CD4-positive, alpha-beta memory T cell (primary cell): ENCODE measurements at places on chromosomes 7 and 10.

DNA sequence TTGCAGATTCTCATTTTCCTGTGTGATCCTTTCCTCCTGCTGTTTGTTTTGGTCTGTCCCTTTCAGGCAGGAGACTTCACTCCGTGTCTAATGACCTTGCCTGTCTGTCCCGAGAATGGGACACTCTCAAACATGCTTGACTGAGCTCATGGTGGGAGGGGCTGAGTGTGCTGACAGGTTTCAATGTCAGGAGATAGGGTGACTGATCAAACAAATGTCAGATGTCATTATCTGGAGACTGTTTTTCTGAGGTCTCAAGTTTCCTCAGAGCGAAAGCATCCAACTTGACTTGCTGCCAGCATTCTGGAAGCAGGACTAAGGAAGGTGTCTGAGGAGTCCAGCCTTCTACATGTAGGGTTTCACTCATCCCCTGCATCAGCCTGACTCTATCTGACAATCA lies 228.8 kb upstream of the KIAA1217 start:
- DNase-seq, result no peak

- no peak for DNase-seq
Measured at GRCh38 chr7:29352041-29352440, 157.5 kb downstream of the CHN2 start.

- no peak for DNase-seq
Measured at GRCh38 chr7:51255536-51256208, 60.9 kb downstream of the COBL start.

GRCh38 chr7:77529279-77529678 lies 7.8 kb upstream of the PTPN12 start:
- no peak for DNase-seq

DNA sequence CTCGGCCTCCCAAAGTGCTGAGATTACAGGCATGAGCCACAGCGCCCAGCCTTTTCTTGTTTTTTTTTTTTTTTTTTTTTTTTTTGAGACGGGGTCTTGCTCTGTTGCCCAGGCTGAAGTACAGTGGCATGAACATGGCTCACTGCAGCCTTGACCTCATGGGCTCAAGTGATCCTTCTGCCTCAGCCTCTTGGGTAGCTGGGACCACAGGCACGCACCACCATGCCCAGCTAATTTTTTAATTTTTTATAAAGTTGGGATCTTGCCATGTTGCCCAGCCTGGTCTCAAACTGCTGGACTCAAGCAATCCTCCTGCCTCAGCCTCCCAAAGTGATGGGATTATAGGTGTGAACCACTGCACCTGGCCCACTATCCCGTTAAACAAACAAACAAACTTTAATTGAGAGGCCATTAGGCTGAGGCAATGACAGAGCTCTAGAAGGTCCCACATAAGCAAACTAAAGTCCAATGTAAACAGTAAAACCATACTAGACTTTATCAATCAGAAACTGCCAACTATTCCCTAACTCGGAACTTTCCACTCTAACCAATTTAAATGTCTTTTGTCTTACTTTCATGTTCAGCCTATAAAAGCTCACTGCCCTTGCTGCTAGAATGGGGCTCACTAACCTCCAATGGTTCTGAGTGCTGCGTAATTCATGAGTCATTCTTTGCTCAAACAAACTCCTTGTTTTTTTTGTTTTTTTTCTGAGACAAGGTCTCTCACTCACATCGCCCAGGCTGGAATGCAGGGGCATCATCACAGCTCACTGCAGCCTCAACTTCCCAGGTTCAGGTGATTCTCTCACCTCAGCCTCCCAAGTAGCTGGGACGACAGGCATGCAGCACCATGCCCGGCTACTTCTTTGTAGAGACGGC lies 1.9 kb downstream of the DHX32 start:
- DNase-seq, result no peak

- DNase-seq, result no peak
Measured at GRCh38 chr10:131854579-131855335, 46.1 kb upstream of the PPP2R2D start.

- DNase-seq, result no peak
Measured at GRCh38 chr7:96645084-96645483, 64.6 kb downstream of the SEM1 start.

DNA sequence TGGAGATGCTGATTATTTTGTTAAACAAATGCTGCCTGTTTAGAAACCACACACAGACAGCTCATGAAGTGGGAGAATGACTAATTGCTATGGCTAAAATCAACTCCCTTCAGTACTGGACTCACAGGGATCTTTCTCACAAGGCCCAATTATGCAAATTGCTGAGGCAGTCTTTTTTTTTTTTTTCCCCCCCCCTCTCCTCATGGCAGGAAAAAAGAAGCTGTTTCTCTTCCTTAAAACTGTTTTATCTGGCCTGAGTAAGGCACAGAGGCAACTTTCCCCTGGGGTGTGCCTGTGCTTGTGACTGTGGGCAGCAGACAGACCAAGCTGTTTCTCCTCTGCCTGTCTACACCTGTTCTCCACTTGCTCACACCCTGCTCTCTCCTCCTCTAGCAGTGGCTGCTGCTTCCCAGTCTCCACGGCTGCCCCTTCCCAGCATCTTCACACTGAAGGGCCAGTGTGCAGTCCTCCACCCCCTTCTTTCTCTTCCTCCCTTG lies 65.4 kb upstream of the STEAP1B start:
- DNase-seq, result no peak

- no peak for DNase-seq
Measured at GRCh38 chr10:127872871-127873600, 19.7 kb downstream of the CLRN3 start.

GRCh38 chr10:110263164-110263563 lies 41.6 kb downstream of the SMNDC1 start:
- DNase-seq, result no peak

GRCh38 chr10:48523212-48523819 lies 81.6 kb downstream of the ARHGAP22 start:
- no peak for DNase-seq

DNA sequence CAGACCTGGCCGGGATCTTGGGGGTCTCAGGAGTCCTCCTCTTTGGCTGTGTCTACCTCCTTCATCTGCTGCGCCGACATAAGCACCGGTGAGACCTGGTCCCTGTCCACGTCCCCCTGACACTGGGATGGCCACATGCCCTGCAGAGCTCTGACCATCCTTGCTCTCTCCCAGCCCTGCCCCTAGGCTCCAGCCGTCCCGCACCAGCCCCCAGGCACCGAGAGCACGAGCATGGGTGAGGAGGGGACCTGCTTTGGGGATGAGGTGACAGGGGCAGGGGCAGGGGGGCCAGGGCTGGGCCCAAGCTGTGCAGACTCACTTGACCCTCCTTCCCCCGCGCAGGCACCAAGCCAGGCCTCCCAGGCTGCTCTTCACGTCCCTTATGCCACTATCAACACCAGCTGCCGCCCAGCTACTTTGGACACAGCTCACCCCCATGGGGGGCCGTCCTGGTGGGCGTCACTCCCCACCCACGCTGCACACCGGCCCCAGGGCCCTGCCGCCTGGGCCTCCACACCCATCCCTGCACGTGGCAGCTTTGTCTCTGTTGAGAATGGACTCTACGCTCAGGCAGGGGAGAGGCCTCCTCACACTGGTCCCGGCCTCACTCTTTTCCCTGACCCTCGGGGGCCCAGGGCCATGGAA lies 959 bp downstream of the PVRIG start:
- no peak for DNase-seq

- DNase-seq, result no peak
Measured at GRCh38 chr10:74460812-74461211, 309.8 kb downstream of the ADK start.

GRCh38 chr10:132464256-132465192 lies 67.5 kb downstream of the PWWP2B start:
- DNase-seq, result no peak

DNA sequence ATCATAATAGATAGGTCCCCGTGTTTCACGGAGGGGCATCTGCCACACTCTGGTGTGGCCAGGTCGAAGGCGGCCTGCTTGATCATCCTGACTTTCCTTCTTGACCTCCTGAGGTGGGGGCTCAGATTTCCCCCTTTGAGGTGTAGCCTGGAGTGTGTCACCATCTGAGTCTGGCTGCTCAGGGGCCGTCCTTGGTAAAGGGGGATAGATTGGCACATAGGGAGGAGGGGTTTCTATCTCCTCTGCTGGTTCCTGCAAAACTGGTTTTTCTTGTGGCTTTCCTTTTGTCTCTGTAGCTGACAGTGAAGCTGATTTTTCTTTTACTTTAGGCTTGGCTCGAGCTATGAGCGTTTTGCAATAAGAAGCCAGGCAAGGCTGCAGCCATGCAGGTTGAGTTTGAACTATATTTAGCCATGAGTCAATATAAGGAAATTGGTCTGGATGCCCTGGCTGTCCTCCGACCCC lies 7.1 kb upstream of the ZNF117 start:
- DNase-seq, result no peak

DNA sequence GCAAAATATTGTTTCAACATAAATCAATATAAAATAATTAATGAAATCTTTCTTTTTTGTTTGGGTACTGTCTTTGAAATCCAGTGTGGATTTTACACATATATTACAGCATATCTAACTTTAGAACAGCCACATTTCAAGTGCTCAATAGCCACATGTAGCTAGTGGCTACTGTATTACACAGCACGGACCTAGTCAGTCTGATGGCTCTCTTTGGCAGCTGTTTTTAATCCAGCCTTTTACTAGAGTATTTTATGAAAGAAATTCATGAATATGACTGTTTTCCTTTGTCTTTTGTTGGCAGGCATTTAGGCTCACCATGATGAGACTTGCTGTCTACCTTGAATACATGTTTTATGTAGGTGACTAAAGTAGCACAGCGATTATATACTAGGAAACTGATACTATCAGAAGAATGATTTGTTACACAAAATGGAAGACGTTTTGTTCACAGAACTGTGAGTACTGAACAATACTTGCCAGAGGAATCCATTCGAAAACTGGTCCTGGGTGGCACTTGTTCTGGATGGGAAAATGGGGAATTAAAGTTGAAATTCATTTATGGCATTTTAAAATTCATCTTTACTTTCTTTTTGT lies 386.7 kb downstream of the PHTF2 start:
- no peak for DNase-seq

DNA sequence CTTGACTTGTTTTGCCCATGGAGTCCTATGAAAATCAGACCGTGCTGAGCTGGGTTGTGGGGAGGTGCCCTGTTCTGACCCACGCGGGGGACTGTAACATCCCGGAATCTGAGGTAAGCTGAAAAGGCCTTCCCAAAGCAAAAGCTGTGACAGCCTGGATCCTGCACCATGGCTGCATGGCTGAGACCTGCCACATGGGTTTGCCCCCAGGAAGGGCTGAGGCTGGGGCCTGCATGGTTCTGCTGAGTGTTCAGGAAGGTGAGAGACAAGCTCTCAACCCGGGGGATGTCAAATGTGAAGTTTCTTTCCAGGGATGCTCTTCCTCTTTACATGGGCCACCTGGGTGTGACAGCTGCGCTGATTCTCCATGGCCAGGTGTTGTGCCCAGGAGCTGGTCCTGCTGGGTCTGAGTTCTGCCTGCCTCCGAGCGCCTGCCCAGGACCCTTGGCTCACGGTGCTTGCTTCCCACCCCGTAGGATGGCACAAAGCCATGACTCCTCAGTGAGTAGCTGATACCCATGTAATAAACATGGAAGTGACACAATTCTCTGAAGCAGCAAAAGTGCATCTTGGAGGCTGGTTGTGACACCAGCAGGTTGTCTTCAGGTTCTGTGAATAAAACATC lies 58.3 kb downstream of the VIPR2 start:
- no peak for DNase-seq

DNA sequence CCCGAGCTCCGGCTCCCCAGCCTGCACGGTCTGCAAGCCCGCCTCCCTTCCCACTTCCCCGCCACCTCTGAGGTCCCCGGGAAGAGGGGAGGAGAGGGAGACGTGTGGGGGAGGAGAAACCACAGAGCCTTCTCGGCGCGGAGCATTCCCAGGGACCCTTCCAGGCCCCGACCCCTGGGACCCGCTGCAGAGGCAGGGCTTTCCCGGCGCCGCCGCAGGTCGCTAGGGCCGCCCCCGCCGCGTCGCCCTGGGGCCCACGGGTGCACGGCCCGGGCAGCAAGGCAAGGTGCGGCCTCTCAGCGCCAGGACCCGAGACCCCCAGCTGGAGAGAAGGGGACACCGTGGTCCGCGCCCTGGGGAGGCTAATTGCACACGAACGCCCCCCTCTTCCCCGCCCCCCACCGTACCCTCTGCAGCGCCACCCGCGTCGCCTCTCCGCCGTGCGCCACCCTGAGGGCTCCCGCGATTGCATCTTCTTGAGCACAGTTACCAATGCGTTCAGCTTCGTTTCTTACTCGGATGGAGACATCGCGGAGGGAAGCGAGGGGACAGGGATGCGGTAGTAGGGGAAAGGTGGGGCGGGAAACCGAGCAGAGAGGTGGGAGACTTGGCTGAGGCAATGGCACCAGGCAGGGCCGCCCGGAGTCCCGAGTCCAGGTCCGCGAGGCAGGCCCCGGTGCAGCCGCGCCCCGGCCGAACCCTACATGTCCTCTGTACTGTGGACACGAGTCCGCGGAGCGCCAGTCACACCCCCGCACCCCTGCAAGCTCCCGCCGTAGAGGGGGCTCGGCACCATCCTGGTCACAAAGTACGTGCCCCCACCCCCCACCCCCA lies 28.9 kb downstream of the SKIDA1 start:
- DNase-seq, result peak; percentile 51

DNA sequence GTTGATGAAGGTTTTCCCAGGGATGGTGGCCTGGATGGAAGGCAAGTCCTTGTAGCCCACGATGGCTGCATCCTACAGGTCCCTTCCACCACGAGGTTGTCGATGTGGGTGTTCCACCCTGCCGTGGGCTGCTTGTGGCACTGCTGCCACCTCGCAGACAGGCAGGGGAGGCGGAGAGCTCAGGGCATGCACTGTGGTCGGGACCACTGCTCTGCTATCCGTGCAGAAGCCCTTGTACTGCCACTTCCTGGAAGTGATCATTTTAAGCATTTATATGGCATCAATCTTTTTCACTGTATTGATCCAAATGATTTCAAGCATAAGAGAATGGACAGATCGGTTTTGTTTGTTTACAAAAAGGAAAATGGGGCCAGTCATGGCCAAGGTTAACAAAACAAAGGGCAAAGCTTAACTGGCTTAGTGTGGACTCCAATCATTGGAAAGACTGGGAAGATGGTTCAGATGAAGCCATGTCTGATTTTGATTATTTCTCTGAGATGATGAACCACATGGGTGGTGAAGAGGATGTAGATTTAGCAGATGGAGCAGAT lies 8.2 kb upstream of the CYP17A1 start:
- no peak for DNase-seq

- DNase-seq, result no peak
Measured at GRCh38 chr7:35450456-35451214, 196.7 kb upstream of the TBX20 start.

DNA sequence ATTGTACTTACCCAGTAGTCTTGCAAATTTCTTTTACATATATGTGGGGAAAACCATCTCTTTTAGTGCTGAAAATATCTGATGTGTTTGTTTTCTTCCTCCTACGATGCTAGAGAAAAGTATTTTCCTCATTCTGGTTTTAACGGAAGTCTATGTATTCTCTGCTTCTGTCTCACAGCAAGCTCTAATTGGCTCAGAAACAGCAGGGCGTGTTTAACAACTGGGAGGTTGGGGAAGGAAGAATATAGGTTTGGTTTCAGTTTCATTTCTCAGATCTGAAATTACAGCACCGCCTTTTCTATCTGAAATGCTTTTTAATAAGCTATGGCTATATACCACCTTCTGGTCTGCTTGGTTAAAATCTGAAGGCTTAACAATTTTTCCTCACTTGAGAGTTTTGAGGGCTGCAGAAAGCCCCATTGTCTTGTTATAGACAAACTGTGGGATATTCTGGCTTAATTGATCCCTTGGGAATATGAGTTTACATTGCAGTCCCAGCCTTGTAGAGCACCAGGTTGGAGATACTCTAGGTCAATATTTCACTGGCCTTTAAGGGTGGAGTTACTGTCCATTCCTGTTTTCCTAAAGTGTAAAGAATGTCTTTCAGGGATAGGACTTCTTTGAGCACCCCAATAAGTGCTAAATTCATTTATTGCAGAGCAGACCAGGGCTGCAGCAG lies at the start of gene SAMD9:
Gene SAMD9 (minus strand): TSS at position 128 of the 679 bp plus-strand sequence. CDS start 11,882 bp downstream, outside the sequence.
- peak; percentile 82 for DNase-seq

- no peak for DNase-seq
Measured at GRCh38 chr7:139752604-139753003, 25.2 kb downstream of the HIPK2 start.
